A549 treated with Mapracorat at 1 μM for 4 hours (cell line): ENCODE measurements at places on chromosomes 7 and 10. TPM values are rescaled to one million over a fixed set of nuclear protein-coding genes. Genes with fewer than 3 reads are reported as not detected.

Gene PRSS1
- total RNA-seq = not detected in 5 replicates

Gene ZNF783
- total RNA-seq = 4.9 to 6.7 TPM (median 6.3 TPM) in 5 replicates

Gene LIPJ
- not detected in 5 replicates for total RNA-seq

Gene KCNIP2
- 0.32 to 1.5 TPM (median 0.63 TPM) in 5 replicates for total RNA-seq

Gene PRSS2
- not detected in 5 replicates for total RNA-seq

Gene TUBB8
- 0.07 to 0.16 TPM (median 0.09 TPM) in 4 of 5 replicates, not detected in the other for total RNA-seq
